Endodermal cell (in vitro differentiated cells): ENCODE measurements at places on chromosomes 2 and 18. TPM values are rescaled to one million over a fixed set of nuclear protein-coding genes. Genes with fewer than 3 reads are reported as not detected.
A peak's percentile ranks its signal among the peaks of the same experiment; 100 is the strongest.

The RBMS1 gene
- total RNA-seq: 62.0 to 96.3 TPM (median 90.7 TPM) in 3 replicates

The SKOR2 gene
- 0.18 TPM in 1 of 2 replicates, not detected in the other for total RNA-seq

DNA sequence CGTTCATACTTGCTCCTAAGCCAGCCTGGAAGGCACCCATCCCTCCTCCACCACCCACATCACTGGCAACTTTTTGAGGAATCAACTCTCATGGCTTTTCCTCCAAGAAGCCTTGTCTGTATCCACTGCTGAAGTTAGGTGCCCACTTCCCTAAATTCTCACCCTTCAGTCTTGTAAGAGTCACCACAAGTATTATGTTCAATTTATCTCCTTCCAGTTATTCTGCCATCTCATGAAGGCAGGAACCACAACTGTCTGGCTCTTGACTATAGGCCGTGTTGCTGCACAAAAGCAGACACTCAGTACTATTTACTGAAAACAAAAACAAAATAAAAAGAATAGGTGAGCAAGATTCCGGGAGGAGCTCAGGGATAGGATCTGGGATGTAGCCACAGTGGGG is 234.8 kb downstream of the CYRIA start:
- DNase-seq: no peak

DNA sequence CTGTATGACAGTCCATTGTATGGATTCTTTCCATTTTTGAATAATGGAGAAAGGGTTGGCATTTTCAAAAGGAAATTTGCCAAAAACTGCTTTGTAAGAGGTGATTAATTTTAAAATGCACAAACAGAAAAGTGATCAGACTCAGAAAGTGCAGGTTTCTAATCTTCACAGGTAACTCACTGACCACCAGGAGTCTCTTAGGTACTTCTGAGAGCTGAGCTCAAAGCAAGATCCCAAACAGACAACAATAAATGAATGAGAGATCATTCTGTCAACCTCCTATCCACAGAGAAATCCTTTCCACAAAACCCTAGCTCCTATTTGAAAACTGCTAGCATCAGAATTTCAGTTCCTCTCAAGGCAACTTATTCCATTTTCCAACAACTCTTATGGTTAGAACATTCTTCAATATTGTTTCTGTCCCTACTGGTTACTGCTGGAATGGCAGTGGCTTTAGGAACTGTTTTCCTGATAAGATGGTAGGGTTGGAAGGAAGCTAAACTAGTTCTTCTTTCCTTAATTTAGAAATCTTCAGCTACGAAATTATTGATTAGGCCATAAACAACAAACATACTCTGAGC is 20.6 kb upstream of the HAAO start:
- DNase-seq: no peak

- DNase-seq: peak; percentile 81
Measured at GRCh38 chr2:233448220-233448559, 93.9 kb downstream of the DGKD start.

DNA sequence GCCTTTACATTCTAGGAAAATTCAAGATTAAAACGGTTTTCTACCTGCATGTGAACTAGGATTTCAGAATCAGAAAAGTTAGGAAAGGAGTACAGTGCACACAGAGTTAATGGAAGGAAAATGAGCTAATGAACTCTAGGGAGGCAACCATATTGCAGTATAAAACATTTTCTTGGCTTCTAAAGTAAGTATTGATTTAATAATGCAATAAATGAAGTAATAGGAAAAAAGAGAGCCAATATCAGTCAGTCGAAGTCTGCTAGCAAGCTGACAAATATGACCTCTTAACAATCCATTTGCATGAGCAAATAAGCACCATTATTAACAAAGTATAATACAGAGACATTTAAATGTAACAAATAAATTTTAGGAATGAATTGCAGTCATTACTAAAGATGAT is 80.2 kb upstream of the COL3A1 start:
- DNase-seq: no peak
